ENCODE measurements at places on chromosomes 16 and 17.

DNA sequence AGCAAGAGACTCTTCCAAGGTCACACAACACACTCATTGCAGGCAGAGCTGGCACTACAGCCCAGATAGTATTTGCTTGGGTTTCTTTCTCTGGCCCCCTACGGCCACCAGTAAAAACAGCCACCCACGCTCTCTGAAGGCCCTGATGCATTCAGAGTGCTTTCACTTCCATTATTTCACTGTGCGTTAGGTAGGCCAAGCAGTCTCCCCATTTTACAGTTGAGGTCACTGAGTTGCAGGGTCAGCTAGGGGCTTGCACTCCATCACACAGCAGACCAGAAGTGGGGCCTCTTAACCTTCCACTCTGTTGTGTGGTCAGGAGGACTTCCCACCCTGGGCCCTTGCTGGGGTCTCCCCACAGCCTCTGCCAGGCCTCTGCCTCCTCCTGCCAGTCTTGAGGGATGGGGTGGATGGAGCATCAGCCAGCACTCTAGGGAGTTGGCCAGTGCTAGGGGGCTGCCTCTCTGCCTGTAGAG lies 2.5 kb downstream of the TBX21 start:
- no peak for DNase-seq

DNA sequence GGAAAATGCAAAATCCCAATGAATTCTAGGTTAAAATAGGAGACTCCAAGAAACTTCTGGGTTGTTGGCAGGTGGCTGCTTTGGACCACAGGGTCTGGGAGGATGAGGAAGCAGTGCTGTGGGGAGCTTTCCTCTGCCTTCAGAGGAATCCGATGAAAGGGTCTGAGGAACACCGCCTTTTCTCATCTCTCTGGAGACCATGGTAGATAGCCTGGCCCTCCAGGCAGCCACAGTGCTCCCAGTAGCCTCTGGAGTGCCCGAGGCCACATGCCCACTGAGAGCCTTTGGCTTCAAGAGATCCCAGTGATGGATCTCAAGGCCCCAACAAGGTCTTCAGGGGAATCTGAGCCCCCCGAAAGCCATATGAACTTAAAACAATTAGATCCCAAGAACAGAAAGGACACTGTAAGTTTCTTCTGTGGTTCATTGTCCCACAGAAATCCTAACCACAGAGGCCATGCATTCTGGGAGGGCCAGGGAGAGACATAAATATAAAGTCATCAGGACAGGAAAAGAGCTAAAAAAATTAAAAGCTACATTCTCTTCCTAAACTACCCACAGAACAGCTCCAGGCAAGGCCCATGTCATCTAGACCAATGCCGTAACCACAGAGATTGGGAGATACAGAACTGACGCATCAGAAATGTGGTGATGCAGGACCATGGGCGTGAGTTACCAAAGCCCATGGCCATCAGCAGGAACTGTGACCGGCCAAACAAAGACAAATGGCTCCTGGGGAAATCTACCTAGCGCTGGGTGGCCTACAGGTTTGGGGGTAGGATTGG lies 24.3 kb downstream of the TK2 start:
- no peak for DNase-seq

DNA sequence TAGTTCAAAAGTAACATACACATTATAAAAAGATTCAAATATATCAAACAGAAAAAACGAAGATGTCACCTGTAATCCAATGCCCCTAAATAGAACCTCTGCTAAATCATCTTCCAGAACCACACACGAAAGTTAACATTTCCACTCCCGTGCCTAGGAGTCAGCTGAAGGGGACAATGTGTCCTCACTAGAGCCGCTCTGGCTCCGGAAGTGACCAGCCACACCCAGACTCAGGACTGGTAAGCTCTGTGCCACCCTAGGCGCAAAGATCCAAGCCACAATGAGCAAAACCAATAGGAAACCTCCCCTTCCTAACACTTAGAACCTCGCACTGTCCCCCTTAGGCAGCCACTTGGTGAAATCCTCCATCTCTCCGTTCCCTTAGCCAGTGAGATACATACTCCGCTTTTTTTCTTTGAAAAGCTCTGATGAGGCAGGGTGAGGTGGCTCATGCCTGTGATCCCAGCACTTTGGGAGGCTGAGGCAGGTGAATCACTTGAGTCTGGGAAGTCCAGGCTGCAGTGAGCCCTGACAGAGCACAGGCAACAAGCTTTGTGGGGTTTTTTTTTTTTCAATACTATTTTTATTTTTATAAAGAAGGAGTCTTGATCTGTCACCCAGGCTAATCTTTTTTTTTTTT lies 11.8 kb downstream of the CTRB1 start:
- no peak for DNase-seq

DNA sequence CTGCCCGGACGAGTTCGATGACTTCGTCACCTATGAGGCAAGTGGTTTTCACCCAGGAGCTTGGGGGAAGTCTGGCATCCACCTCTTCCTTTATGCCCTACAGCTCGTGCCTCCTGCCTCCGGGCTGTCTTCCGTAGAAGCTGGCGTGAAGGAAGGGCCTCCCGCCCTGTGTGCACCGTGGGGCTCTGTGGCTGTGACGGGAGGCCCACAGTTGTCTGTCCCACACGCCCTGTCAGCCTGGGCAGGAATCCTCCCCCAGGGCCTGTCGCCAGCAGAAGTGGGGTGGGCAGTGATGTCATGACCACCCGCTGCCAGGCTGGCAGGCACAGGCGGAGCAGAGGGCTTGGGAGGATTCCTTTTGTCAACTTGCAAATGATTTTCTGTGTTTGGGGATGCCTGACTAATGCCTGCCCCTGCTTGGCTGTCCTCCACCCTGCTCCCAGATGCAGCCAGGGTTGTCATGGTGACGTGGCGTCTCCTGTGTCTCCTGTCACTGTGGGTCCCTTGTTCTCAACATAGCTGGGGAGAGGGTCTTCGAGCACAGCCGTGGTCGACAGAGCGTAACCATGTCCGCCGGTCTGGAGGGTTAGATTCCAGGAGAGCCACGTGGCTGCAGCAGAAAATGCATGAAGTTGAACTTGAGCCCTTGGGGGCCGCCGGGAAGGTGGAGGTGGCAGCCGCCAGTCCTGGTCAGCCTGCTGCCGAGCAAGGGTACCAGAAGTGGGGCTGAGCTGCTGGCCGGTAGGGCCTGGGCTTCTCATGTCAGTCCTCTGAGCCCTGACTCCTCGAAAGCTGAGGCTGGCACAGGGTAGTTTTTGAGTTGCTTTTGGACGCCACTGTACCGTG lies 46.1 kb downstream of the RAB11FIP3 start:
- DNase-seq: no peak

DNA sequence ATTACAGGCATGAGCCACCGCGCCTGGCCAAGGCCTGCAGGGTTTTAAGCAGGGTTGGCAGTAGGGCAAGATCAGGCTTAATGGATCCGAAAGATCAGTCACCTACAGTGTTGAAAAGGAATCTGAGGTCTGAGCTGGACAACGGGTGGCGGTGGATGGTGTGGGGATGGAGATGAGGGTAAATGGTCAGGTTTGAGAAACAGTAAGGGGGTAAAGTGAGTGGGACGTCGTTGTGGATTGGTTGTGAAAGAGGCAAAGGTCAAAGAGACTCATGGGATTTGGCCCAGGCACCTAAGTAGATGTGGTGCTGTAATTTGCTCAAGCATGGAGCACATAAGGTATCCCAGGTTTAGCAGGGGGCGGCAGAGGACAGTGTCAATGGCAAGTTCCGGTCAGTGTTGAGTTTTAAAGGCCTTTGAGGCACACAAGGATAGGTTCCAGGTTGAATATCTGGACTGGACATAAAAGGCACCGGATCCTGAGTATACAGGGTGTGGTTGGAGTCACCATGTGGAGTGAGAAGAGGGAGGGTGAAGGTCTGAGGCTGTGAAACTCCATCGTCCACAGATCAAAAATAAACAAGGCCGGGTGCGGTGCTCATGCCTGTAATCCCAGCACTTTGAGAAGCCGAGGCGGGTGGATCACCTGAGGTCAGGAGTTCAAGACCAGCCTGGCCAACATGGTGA lies 1.1 kb upstream of the SLC16A5 start:
- no peak for DNase-seq

DNA sequence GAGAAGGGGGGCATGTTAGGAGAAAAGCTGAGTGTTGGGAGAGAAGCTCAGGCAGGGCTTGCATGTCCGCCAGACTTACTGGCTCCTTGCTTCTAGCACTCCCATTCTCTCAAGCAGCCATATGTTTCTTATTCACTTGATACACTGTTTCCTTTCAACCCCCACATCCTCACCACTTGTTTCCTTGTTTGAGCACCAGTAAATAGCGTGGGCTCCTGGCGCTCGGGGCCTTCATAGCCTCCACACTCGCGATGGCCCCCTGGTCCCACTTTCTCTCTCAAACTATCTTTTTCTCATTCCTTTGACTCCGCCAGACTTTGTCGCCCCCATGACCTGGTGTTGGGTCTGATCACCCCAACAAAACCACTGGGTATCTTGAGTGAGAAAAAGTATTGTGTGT lies 16.6 kb downstream of the ATP5PD start:
- no peak for DNase-seq

GRCh38 chr17:44917456-44917855 lies 2.2 kb upstream of the GFAP start:
- no peak for DNase-seq

DNA sequence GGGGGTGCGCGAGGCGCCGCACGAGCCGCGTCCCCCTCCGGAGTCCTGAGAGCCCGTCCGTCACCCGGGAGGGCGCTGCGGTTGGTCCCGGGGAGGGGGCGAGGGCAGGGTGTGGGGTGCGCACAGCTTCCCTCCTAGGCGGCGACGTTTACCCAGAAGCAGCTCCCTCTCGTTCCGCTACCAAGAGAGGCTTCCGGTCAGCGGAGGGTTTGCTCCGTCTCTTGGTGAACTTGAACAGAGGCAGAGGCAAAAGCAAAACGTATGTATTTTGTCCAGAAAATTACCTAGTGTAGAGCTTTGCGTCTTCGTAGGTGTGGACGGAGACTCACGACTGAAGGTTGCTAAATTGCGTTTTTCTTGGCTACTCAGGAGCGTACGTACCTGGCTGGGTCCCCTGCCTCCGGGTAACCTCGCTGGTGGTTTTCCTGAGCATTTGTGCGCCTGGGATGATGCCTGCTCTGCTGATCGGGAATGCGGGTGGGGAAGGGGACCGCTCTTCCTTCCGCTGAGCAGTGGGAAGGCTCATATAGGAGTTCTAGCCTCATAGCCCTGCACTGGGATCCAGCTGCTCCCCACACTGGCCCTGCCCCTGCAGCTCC lies 833 bp downstream of the WSCD1 start:
- no peak for DNase-seq

GRCh38 chr16:62549875-62550274 lies 513.6 kb upstream of the CDH8 start:
- no peak for DNase-seq

- DNase-seq: no peak
Measured at GRCh38 chr16:52078716-52079655, 468.0 kb downstream of the TOX3 start.

DNA sequence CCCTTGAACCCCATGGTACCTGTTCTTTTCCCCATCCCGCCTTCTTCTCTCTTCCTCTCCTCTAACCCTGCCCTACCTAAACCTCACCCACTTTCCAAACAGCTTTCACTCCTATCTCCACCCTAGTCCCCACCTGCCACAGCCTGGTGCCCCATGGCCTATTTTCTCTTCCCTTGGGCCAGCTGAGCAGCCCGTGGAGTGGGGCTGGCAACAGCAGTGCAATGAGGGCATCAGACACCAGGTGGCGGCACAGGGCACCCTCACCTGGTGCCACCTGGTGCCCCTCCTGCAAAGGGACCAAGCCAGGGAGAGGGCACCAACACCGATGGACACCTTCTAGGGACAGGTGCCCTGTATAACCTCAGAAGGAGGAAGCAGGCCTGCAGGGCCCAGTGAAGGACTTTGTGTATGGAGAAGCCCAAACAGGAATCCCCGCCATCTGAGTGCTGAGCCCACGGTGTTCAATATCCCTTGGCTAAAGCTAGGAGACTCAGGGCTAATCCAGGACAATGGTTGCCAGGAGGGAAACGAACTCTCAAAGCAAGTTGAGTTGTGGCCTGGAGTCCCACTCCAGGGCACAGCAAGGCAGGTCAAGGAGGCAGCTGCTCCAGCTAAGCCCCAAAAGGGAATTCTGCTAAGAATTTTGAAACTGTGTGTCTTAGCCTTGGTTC lies 4.0 kb upstream of the ABCC3 start:
- peak; percentile 47 for DNase-seq

- no peak for DNase-seq
Measured at GRCh38 chr17:79946352-79947231, 89.1 kb downstream of the TBC1D16 start.

DNA sequence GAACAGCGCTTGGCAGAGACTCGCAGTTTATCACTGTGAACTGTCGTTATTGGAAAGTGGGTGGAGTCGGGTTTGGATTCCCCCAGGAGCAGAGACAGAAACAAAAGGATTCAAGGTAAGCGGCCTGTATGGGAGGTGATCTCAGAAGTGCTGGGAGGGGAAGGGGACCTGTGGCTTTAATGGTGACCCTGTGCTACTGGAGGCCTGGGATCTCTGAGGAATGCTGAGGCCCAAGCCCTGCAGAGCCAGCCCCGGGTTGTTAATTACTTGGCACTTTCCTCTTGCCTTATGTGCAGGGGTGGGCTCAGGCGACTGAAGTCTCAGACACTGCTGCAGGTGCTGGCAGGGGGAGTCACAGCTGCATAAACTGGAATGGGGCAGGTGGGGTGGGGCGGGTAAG lies 27.4 kb downstream of the IRF8 start:
- DNase-seq: no peak

DNA sequence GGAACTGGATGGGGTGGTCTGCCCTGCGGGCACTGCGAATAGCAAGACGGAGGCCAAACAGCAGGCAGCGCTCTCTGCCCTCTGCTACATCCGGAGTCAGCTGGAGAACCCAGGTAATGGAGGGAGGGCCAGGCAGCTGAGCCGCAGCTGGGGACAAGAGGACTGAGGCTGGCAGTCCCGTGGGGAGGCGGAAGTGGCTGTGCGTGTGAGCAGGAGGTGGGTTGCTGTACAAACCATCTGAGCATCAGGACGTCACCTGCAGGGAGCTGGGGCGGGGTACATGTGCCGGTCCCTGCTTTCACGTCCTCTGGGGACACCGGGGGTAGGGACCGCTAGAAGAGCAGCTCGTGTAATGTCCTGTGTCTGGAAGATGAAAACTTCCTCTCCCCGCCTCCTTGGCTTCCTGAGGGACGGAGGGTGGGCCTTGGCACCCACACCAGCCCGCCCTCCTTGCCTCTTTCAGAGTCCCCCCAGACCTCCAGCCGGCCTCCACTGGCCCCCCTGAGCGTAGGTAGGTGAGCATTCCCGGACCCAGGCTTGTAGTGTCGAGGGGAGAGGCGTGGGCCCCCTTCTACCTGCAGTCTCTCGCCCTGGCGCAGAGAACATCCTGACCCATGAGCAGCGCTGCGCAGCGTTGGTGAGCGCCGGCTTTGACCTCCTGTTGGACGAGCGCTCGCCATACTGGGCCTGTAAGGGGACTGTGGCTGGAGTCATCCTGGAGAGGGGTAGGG lies 3.7 kb downstream of the ADAD2 start:
- DNase-seq: no peak
